ENCODE measurements at places on chromosomes 11 and 22. TPM values are rescaled to one million over a fixed set of nuclear protein-coding genes. Genes with fewer than 3 reads are reported as not detected.

DNA sequence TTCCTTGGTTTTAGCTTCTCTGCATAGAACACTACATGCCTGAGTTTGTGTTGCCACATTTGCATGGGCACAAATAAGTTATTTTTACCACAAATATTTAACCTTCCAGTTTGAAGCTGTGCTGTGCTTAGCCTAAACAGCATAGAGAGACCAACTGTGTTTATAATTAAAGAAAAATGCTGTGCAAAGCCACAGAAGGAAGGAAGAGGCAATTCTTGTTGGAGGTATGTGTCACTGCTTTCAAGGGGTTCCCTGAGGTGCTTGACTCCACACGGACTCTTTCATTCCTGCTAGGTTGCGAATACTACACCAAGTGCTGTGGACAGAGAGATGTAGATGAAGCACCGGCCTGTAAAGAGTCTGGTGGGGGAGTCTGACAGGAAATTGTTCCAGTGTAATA, 47.6 kb upstream of the OLFML1 start:
- no peak for DNase-seq

DNA sequence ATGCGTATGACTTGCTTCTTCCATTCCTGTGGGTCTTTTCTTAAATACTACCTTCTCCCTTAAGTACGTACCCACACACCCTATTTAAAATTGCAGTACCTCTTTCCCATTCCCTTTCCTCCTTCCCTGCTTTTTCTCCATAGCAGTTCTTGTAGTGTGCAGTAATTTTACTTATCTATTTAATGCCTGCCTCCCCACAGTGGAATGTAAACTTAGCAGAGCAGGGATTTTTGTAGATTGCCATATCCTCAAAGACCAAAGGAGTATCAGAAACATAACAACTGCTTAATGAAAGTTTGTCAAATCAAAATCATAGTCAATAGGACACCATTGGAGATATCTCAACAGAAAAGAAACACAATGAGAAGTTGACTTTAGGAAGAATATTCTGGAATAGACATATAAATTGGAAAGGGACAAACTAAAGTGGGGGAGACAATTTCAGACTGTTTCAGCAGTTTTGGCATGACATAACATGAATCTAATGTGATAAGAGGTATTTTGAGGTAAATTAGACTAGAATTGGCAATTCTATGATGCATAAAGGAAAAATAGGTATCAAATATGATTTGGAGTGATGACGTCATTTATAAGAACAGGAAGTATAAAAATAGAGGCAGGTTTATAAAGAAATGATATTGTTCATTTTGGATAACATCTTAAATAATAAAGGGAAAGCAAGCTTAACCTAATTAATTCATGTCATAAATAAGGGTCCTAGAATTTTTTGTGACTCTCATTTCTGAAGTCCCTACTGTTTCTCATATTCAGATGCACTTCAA, 188.4 kb downstream of the SOX6 start:
- DNase-seq = no peak

- DNase-seq = no peak
Measured at GRCh38 chr11:65872586-65873317, at the start of gene EFEMP2. Gene EFEMP2, minus strand, starts transcription at chr11:65872800. Its CDS starts 446 bp downstream, at chr11:65872354.

CBY1 gene
- 23.7 TPM for total RNA-seq

DNA sequence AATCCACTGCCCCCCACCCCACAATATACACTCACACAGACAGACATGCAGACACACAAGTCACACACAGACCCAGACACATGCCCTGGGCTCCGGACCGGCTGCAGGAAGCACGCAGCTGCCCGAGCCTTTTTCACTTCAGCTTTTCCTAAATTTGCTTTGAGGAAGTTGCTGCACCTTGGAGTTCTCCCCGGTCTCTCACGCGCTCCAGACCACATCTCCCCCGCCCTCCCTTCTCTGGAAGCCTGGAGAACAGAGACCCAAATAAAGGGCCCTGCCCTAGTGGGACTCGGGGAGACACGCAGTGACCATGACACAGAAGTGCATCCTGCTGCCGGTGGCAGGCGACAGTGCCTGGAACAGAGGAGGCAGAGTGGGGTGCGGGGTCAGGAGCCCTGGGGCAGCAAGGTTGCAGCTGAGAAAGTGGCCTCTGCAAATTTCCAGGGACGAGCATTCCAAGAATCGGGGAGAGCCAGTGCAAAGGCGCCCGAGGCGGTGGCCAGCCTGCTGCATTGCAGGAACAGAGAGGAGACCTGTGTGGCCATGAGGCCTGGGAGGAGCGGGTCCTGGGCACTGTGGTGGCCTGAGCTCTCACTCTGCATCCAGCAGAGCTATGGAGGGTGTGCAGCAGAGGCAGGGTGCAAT, 19.1 kb downstream of the RPL3 start:
- DNase-seq = no peak

Data from glomerular endothelial cell (primary cell).